ENCODE measurements at places on chromosomes 13 and 19.
A peak's percentile ranks its signal among the peaks of the same experiment; 100 is the strongest.

DNA sequence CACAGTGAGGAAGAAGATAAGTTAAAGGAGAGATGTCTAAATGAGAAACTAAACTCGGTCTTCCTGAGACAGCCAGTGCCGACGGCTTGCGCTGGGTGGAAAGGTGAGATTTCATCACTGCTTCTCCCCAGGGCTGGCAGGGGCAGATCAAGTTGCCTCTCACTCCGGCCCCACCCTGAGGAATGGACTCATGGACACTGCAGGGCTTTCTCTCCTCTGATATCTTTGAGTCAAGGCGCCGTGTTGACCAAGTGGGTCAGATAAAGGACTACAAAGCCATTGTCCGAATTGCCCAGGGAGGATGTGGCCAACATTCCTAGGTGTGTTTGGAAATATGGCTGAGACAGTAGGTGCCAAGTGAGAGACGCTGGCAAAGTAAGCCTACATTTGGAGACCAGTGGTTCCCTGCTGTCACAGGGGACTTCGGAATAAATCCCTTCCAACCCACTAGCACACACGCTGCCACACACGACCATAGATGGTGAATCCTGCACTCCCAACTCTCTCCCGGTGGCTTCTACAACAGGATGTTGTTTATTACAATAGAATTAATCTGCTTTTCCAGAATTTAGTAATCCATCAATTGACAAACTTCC lies 156.5 kb upstream of the TSC22D1 start:
- DNase-seq, result no peak

DNA sequence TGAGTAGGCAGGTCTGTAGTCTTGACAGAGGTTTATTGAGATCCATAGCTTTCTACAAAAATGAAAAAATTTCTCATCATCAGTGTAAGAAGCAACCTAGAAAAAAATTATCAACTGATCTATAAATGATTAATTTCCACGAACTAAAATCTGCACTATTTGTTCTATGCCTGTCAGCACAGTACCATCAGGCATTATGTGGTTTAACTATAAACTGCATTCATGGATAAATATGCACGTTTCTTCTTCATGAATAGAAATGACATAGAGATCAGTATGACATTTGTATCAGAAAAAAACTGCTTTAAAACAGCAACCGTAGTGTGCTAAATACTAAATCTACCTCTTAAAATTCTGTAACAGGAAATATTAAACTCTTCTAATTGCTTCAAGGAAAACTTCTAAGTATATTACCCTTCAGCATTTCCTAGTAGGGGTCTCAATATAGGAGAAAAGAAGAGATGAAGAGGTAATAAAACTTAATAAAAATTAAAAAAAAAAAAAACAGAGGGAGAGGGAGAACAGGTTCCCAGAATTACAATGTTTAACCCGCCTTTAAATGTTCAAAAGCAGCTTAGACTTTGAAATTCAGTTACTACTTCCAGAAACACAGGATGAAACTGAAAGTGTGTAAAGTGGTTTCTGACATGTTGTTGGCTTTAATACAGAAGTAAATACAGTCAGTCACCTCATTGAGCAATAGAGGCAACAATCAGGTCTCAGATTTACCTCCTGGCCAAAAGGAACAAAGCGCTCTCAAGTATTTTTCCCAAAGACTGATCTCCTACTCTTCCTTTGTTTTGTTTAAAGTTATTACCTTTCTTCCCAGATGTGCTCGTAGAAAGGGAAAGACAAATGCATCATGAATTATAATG lies 144.4 kb downstream of the DIAPH3 start:
- no peak for DNase-seq

- no peak for DNase-seq
These were observed 245.3 kb downstream of the PCCA start for GRCh38 chr13:100334214-100334613.

- DNase-seq, result no peak
These were observed 131.2 kb downstream of the CRYL1 start for GRCh38 chr13:20394506-20394905.

GRCh38 chr19:8515317-8515716 lies 1.4 kb upstream of the ZNF414 start:
- peak; percentile 69 for DNase-seq

GRCh38 chr13:114320065-114320464 lies 5.8 kb downstream of the CHAMP1 start:
- DNase-seq, result no peak

GRCh38 chr19:58091251-58091995 lies 6.6 kb downstream of the ZSCAN18 start:
- DNase-seq, result no peak

DNA sequence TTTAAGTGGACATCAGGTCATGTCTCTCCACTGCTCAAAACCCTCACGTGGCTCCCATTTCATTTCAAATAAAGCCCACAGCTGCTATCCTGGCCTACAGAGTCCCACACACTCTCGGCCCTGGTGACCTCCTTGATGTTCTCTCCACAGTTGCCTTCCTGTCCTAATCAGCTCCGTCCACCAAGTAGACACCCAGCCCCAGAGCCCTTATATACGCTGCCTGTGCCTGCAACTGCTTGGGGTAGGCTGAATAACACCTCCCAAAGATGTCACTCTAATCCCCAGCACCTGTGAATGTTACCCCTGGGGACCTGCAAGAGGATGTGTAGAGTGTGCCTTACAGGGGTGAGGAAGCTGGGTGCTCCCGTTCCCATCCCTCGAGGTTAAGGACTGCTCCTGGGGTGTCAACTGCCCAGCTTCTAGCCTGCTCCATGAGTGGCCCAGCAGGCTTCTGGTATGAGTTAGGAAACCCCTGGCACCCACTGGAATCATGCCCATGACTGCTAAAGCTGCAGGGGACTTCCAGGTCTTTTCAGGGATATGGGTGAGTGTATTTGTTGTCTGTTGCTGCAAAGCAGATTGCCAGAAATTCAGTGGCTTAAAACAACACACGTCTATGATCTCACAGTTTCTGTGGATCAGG lies 6.0 kb downstream of the FAM187B start:
- DNase-seq, result no peak

- no peak for DNase-seq
These were observed 135.6 kb downstream of the SLC7A1 start for GRCh38 chr13:29459813-29460355.

GRCh38 chr19:13172346-13173138 lies 22.3 kb downstream of the IER2 start:
- DNase-seq, result peak; percentile 79

Measured in CD4-positive, alpha-beta T cell treated with Interleukin-12 subunit alpha and Interleukin-12 subunit beta, for 1 hour (primary cell).